ENCODE measurements at places on chromosomes 2 and 18. TPM values are rescaled to one million over a fixed set of nuclear protein-coding genes. Genes with fewer than 3 reads are reported as not detected.
A peak's percentile ranks its signal among the peaks of the same experiment; 100 is the strongest.

DNA sequence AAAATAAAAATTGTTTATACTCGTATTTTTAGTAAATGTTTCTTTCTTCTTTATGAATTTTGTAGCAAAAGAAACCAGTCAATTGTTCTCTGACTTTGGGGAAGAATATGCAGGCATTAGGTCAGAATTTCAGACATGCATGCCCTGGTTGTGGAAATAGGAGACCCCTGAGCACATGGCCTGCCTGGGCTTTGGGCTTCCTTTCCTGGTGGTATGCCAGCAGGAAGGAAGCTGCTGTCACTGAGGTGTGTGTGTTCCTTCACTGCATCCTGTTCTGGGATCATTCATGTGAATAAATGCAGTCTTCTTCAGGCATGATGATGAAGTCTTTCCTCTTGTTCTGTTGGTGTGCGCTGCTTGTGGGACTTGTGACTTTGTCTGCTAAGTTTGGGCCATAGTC, 920.2 kb upstream of the VRK2 start:
- DNase-seq: no peak

GRCh38 chr2:179550849-179551248, 286.2 kb upstream of the SESTD1 start:
- no peak for DNase-seq

DNA sequence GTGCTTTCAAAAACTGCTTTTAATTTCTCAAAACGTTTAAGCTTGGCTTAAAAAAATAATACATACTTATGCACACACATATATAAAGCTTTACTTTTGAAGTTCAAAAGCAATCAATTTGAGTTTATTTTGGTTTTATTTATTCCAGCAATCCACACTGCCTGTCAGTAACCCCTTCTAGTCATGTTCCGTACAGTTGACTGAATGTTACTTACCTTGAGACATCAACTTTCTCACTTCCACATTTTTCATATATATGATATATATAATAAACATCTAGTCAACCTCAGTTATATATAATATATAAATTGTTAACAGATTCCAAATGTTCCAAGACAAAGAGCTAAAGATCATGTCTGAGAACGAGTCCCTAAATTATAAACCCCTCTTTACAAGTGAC, 1137.3 kb upstream of the ZEB2 start:
- no peak for DNase-seq

GRCh38 chr18:75477900-75478299, 50.4 kb upstream of the SMIM21 start:
- peak; percentile 52 for DNase-seq

- peak; percentile 92 for DNase-seq
Measured at GRCh38 chr2:125427721-125428315, 1228.1 kb upstream of the GYPC start.

- DNase-seq: no peak
Measured at GRCh38 chr2:28117104-28117596, 226.6 kb downstream of the BABAM2 start.

GRCh38 chr2:127568128-127568527, 32.6 kb downstream of the MYO7B start:
- DNase-seq: no peak

GRCh38 chr2:203871371-203871983, 3.9 kb downstream of the CTLA4 start:
- peak; percentile 62 for DNase-seq

- DNase-seq: peak; percentile 71
Measured at GRCh38 chr2:199405241-199405640, 52.5 kb downstream of the SATB2 start.

DNA sequence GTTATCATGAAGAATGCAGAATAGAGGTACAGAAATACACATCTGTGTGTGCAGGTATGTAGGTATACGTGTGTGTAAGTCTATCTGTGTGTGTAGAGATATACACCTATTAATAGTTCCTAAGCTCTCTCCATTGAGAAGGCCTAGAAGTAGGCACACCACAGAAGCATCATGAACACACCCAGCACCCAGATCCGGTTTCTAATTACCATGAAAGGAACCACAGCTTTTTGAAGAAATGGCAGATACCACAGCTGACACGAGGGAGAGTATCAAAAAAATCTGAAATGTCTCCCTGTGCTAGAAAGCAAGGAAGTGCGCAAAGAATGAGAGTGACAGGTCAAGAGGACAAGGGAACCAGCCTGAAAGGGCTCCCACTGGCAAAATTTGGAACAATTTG, 27.7 kb upstream of the AP1S3 start:
- no peak for DNase-seq

GRCh38 chr2:154455866-154456265, 242.6 kb upstream of the KCNJ3 start:
- peak; percentile 57 for DNase-seq

DNA sequence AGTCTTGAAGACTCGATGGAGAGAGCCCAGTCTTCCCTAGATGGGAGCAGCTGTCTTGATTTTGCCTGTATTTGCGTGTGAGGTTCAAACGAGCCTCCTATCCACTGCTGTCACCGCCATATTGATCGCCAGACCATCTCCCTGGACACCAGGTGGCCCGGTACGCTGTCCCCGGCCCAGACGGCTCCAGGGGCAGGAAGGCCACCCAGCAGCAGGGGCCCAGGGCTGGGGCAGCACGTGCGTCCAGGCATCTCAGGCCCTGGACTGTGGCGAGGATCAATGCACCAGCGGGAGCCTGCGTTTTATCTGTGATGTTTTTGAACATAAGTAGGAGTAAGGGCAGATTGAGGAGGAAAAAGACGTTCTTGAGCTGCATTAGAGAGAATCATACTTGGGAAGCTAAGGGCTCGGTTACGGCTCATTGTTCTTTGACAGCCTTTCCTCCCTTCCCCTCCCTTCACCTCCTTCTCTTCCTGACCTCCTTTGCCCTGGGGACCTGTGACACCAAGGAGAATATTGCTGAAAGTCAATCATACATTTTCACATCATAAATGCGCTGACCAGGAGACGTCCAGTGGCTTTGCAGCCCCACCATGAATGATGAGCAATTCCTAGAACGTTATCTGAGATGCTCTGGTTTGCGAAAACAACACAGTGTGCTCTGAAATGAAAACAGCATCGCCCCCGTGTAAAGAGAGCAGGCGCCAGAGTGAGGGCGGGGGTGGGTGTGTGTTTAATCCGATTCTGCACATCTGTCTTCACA, 711.2 kb upstream of the SALL3 start:
- no peak for DNase-seq

DNA sequence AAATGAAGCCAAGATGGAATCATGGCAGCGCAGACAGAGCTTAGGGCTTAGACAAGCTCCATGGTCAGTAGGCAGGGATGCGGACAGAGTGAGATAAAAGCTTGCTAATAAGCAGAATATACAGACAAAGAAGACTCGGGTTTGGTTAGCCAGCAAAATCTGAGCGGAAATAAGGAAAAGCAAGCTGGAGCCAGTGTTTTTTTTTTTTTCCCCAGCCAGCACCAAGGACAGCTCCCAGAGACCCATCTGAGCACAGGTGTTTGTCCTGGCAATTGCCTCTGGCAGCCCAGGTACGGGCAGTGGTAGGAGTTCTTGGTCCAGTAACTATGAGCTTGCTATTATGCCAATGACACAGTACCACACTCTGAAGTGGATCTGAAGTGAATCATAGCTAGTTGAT, 187.6 kb downstream of the ADCYAP1 start:
- DNase-seq: no peak

DNA sequence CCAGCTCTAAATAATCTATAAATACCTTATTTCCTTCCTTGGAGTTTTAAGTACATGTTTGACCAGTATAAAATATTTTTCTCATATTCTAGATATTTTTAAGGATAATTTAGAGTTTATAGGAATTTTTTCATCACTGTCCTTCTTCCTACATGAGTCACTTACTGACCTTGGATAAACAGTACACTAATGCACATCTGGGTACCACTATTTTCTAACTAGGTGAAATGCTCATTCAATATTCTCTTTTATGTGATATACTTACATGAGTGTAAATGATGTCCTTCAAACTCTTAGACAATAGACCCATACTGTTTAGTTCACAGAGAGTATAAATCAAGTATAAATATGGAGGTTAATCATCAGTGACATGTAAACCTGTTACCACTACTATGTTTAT, 1574.2 kb upstream of the ACVR2A start:
- DNase-seq: no peak

DNA sequence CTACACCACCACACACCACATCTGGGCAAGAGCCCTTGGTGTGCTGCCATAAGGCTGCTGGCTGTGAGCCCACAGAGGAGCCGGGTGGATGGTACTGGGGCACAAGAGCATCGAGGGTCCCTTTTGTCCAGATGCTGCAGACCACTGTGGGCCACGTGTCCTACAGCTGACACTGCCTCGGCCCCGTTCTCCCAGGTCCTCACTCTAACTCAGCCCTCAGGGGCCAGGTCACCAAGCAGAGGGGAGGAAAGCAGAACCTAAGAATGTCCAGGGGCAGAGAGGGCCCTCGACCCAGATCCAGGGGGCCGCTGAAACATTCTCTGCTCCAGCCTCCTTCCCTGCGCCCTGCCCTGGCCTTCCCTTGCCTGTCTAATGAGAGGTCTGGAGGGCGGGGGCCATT, 91.7 kb upstream of the ASB18 start:
- DNase-seq: no peak

- DNase-seq: peak; percentile 14
Measured at GRCh38 chr2:145558617-145559350, 1038.9 kb upstream of the ZEB2 start.

The LAMA3 gene
- total RNA-seq: 4.2 TPM

The FBXO48 gene
- total RNA-seq: 0.64 TPM

The SP5 gene
- 0.13 TPM for total RNA-seq

The CBLN2 gene
- total RNA-seq: not detected

The CKAP2L gene
- 33.2 TPM for total RNA-seq

The PAIP2B gene
- 0.17 TPM for total RNA-seq

The CELF4 gene
- total RNA-seq: not detected

The ALPG gene
- not detected for total RNA-seq

The CYRIA gene
- total RNA-seq: 3.5 TPM

All from LHCN-M2 (cell line).